ENCODE measurements at places on chromosomes 12 and 14. TPM values are rescaled to one million over a fixed set of nuclear protein-coding genes. Genes with fewer than 3 reads are reported as not detected.
A peak's percentile ranks its signal among the peaks of the same experiment; 100 is the strongest.

DNA sequence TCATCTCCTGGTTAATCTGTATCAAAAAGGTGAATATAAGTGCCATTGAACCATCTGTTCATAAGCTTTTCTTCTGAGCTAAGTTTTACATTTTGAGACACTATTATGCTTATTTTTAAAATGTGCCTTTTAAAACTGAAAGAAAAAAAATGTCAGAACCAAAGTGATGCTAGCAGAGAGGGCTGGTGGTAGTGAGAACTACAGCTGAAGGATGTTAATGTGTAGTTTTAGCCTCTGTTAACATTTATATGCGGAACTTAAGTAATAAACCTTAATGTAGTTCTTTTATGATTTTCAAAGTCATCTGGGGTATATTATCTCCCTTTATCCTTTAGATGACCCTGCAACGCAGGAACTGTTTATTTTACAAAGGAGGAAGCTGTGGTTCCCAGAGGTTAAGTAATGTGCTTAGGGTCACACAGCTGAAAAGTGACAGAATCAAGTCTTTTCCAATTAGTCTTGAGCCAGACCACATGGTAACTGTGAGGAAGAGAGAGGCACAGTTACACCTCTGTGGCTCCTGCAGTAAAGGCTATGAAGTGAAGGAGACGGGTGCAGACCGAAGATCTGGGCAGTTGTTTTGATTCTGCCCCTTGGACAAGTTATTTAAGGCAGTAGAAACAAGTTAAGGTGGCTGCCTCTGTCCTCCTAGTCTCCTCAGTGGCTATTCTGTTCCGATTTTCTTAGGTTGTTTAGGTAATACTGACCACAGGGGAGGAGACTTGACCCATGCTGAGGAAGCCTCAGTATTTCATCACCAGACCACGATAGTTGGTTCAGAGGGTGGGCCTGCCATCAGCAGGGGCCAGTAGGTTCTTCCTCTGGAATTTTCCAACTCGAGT, 23.9 kb downstream of the GNG2 start:
- DNase-seq, result no peak
- peaks cover 73% of the 10 kb centered on the region for H3K4me1 ChIP-seq

TAS2R7 gene
- not detected for total RNA-seq

- peak overlapping the region; percentile 95 for H3K27ac ChIP-seq
- DNase-seq, result peak; percentile 81
- H3K4me1 ChIP-seq, result peaks cover 90% of the 10 kb centered on the region
- H3K27me3 ChIP-seq, result no peaks in the 10 kb centered on the region
- peaks cover 65% of the 10 kb centered on the region for H3K36me3 ChIP-seq
Observed at GRCh38 chr12:6961278-6961694, 9.2 kb downstream of the PHB2 start.

IL26 gene
- total RNA-seq, result 0.50 TPM

- H3K4me1 ChIP-seq, result peaks cover 25% of the 10 kb centered on the region
- H3K27ac ChIP-seq, result peak overlapping the region; percentile 93
- peak overlapping the region; percentile 42 for H3K4me3 ChIP-seq
- peaks cover 2% of the 10 kb centered on the region for H3K27me3 ChIP-seq
- DNase-seq, result no peak
- H3K36me3 ChIP-seq, result no peaks in the 10 kb centered on the region
Observed at GRCh38 chr12:31363416-31363809, 37.5 kb upstream of the SINHCAF start.

- no peaks in the 10 kb centered on the region for H3K4me1 ChIP-seq
- no peak overlapping the region for H3K4me3 ChIP-seq
- H3K36me3 ChIP-seq, result no peaks in the 10 kb centered on the region
- H3K27me3 ChIP-seq, result peaks cover 2% of the 10 kb centered on the region
- no peak for DNase-seq
Observed at GRCh38 chr14:104278214-104278534, 139.8 kb downstream of the KIF26A start.

- H3K27ac ChIP-seq, result no peak overlapping the region
- no peaks in the 10 kb centered on the region for H3K4me1 ChIP-seq
- no peak for DNase-seq
- no peaks in the 10 kb centered on the region for H3K27me3 ChIP-seq
Observed at GRCh38 chr12:81450920-81451739, 308.0 kb downstream of the PPFIA2 start.

RNASE7 gene
- total RNA-seq, result not detected

SPTB gene
- not detected for total RNA-seq

DNA sequence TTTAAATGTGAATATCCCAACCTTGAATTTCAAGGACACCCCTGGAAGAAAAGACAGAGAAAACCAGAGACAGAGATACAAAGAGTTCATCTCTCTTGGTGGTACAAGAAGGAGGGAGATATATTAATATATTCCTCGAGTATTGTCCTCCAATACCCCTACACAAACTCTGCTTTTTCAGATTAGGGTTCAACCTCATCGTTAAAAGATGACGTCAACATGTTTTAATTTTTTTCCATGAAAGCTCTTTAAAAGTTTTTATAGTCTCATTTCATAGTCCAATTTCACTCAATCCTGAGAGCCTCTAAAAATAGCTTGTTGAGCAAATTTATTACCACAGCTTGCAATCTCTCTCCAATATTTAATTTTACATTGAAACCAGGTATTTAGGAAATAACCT, 19.4 kb downstream of the RHOJ start:
- no peak overlapping the region for H3K27ac ChIP-seq
- no peak for DNase-seq
- H3K36me3 ChIP-seq, result no peaks in the 10 kb centered on the region
- no peaks in the 10 kb centered on the region for H3K4me1 ChIP-seq

TSPAN9 gene
- total RNA-seq, result not detected

GRCh38 chr12:81150382-81150781, 72.5 kb downstream of the ACSS3 start:
- no peak overlapping the region for H3K27ac ChIP-seq
- no peak for DNase-seq
- H3K27me3 ChIP-seq, result no peaks in the 10 kb centered on the region
- H3K4me1 ChIP-seq, result no peaks in the 10 kb centered on the region
- no peaks in the 10 kb centered on the region for H3K36me3 ChIP-seq
- H3K4me3 ChIP-seq, result no peak overlapping the region

- H3K27ac ChIP-seq, result no peak overlapping the region
- no peak for DNase-seq
- peaks cover 2% of the 10 kb centered on the region for H3K27me3 ChIP-seq
- no peaks in the 10 kb centered on the region for H3K36me3 ChIP-seq
- H3K4me1 ChIP-seq, result no peaks in the 10 kb centered on the region
- no peak overlapping the region for H3K4me3 ChIP-seq
Observed at GRCh38 chr14:104505085-104506074, 74.2 kb upstream of the C14orf180 start.

DNA sequence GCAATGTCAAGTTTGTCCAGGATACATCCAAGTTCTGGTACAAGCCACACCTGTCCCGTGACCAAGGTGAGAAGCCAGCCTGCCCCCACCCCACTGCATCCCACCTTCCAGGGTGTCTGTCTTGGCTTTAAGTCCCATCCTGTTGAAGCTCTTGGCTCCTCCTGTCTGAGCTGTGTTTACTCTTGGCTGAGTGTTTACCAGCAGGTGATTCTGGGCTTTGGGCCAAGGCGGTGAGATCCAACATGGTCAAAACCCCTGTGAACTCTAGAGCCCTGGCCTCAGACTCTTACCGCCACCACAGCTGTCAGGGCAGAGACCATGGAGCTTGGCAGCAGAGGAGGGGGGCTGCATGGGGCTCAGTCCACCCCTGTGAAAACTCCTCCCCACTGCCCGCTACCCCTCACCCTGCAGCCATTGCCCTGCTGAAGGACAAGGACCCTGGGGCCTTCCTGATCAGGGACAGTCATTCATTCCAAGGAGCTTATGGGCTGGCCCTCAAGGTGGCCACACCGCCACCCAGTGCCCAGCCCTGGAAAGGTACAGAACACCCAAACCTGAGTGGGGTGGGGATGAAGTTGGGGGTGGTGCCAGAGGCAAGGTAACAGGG, 11.6 kb downstream of the TNS2 start:
- H3K27ac ChIP-seq, result peak overlapping the region; percentile 31
- no peak overlapping the region for H3K4me3 ChIP-seq
- H3K27me3 ChIP-seq, result no peaks in the 10 kb centered on the region
- peaks cover 5% of the 10 kb centered on the region for H3K4me1 ChIP-seq
- peaks cover 14% of the 10 kb centered on the region for H3K36me3 ChIP-seq

JAG2 gene
- total RNA-seq, result 1.5 TPM

TMEM233 gene
- not detected for total RNA-seq

FOS gene
- total RNA-seq, result 35.7 TPM

RNF212B gene
- not detected for total RNA-seq

GRCh38 chr12:92340441-92341064, 194.9 kb upstream of the BTG1 start:
- H3K27me3 ChIP-seq, result no peaks in the 10 kb centered on the region
- H3K27ac ChIP-seq, result no peak overlapping the region
- peaks cover 14% of the 10 kb centered on the region for H3K4me1 ChIP-seq

A2M gene
- total RNA-seq, result not detected

KSR2 gene
- 0.04 TPM for total RNA-seq

C14orf132 gene
- total RNA-seq, result 1.2 TPM

DNA sequence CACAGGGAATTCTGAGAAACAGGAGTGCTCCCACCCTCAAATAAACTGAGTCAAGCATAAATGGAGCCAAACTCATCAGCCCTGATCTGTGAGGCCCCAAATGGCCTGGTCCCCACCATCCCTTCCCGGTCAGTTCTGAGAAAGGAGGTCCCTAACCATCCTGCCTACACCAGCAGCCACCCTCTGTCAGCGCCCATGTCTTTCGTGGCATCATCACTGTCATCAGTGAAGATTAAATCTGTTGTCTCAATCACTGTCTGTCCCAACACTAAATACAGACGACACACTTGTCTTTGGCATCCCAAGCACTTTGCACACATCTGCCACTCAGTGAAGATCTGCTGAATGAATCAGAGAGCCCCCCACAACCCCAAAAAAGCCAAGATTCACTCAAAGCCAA, 22.4 kb downstream of the VPS37B start:
- DNase-seq, result no peak
- peaks cover 52% of the 10 kb centered on the region for H3K36me3 ChIP-seq
- no peak overlapping the region for H3K4me3 ChIP-seq
- H3K27ac ChIP-seq, result peak overlapping the region; percentile 60
- H3K4me1 ChIP-seq, result peaks cover 71% of the 10 kb centered on the region
- H3K27me3 ChIP-seq, result peaks cover 5% of the 10 kb centered on the region

DNA sequence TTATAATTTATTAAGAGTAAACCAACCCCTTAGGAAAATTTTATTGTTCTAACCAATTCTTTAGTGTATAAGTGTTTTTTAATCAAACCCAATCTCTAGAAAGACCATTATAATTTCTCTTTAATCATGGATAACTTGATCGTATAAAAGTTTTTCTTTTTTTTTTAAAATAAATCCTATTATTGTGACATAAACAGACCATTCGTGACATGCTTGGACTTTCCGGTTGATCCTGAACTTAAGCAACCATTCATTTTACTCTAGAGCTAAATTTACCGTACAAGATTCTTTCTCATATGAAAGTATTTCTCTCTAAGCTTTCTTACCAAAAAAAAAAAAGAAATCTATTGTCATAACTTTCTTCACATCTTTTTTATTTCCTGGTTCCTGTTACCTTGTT, 32.6 kb upstream of the SLC38A4 start:
- DNase-seq, result no peak
- H3K36me3 ChIP-seq, result no peaks in the 10 kb centered on the region
- no peak overlapping the region for H3K27ac ChIP-seq
- H3K27me3 ChIP-seq, result no peaks in the 10 kb centered on the region
- no peaks in the 10 kb centered on the region for H3K4me1 ChIP-seq

SMOC1 gene
- total RNA-seq, result not detected

- no peaks in the 10 kb centered on the region for H3K4me1 ChIP-seq
- no peak for DNase-seq
- no peaks in the 10 kb centered on the region for H3K36me3 ChIP-seq
- no peak overlapping the region for H3K27ac ChIP-seq
Observed at GRCh38 chr12:40262657-40263056, 37.9 kb downstream of the LRRK2 start.

GRCh38 chr12:108798551-108799221, 58.7 kb downstream of the SSH1 start:
- peaks cover 6% of the 10 kb centered on the region for H3K4me1 ChIP-seq
- peaks cover 28% of the 10 kb centered on the region for H3K36me3 ChIP-seq
- H3K27me3 ChIP-seq, result no peaks in the 10 kb centered on the region

ZFP36L1 gene
- 82.2 TPM for total RNA-seq

DNA sequence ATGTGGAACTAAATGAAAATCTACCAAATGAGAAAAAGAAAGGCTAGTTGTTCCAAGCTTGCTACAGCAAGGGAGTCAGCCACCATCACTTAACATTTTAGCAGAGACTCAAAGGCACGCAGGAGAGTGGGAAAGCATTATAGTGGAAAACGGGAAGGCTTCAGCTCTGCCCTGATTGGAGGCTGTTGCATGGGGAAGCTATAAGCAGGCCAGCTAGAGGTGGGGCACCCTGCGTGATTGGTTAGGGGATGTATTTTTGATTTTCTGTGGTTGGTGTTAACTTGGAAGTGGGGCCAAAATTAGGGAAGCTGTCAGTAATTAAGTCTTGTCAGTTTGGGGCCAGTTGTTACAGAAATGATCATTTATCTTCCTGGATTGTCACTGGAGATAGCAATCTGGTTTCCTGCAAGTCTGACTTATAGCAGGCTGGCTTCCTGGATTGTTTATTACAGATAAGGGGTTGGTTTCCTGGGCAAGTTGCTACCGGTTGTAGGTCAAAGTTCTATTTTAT, 93.9 kb downstream of the FAR2 start:
- peaks cover 15% of the 10 kb centered on the region for H3K4me1 ChIP-seq
- no peak for DNase-seq
- H3K27me3 ChIP-seq, result no peaks in the 10 kb centered on the region
- no peak overlapping the region for H3K27ac ChIP-seq
- no peaks in the 10 kb centered on the region for H3K36me3 ChIP-seq

DNA sequence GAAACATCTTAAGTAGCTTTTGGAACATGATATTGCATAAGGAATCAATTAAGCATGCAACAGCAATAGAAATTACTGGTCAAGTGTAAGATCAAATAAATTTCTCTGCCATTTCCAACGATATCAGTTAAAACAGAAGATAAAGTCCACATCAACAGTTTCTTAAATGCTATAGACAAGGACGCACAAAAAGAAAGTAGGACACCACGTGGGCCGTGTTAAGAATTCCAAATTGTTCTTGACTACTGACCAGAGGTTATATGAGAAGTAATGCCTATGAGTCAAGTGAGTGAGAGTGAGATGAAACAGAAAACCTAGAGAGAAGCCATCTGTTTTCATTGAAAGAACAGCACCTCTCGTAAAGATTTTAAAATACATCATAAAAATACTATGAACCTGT, 318.2 kb downstream of the TMEM117 start:
- no peaks in the 10 kb centered on the region for H3K27me3 ChIP-seq
- no peaks in the 10 kb centered on the region for H3K4me1 ChIP-seq
- H3K36me3 ChIP-seq, result no peaks in the 10 kb centered on the region

TPPP2 gene
- total RNA-seq, result not detected

GRCh38 chr14:102472791-102473150, 36.8 kb downstream of the ANKRD9 start:
- no peak for DNase-seq
- no peaks in the 10 kb centered on the region for H3K27me3 ChIP-seq
- peaks cover 10% of the 10 kb centered on the region for H3K4me1 ChIP-seq

CCDC38 gene
- not detected for total RNA-seq

Measured in activated CD4-positive, alpha-beta T cell treated with anti-CD3 and anti-CD28 coated beads, Interleukin-2, amount 10 ng/mL, durations not matched to agents 7 days and 5 days (primary cell).